Vagina (tissue), 2 donors: ENCODE measurements at places on chromosomes 1 and 21. TPM values are rescaled to one million over a fixed set of nuclear protein-coding genes. Genes with fewer than 3 reads are reported as not detected.

GRCh38 chr1:25161981-25162380 is 70.3 kb downstream of the SYF2 start:
- no peaks in the 10 kb centered on the region for H3K27me3 ChIP-seq
- no peaks in the 10 kb centered on the region for H3K4me1 ChIP-seq
- no peak for DNase-seq
- no peak overlapping the region for H3K4me3 ChIP-seq

DNA sequence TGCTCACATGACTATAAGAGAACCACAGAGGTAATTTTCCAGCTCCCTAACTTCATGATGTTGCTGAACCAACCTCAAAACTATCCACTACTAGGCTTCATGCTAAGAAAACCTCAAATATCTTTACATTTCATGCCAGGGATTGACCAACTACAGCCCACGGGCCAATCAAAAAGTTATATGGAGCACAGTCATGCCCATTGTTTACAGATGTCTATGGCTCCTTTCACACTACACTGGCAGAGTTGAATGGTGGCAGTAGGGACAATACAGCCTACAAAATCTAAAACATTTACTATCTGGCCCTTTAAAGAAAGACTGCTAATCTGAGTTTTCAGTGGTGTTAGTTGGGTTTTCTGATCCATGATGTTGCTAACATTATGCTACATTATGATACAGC is 154.8 kb downstream of the TM2D1 start:
- no peaks in the 10 kb centered on the region for H3K27me3 ChIP-seq
- H3K4me3 ChIP-seq = no peak overlapping the region
- no peaks in the 10 kb centered on the region for H3K36me3 ChIP-seq
- H3K27ac ChIP-seq = no peak overlapping the region
- H3K4me1 ChIP-seq = no peaks in the 10 kb centered on the region
- no peak for DNase-seq

The RGS1 gene
- total RNA-seq = 145 TPM

The MX2 gene
- total RNA-seq = 13.5 TPM

The MATN1 gene
- 0.49 TPM for total RNA-seq
